Karpas-422 (cell line): ENCODE measurements at places on chromosomes 2 and 18. TPM values are rescaled to one million over a fixed set of nuclear protein-coding genes. Genes with fewer than 3 reads are reported as not detected.
A peak's percentile ranks its signal among the peaks of the same experiment; 100 is the strongest.

The IL1B gene
- total RNA-seq: not detected in 2 replicates

The VWC2L gene
- total RNA-seq: not detected in 2 replicates

The MYOM1 gene
- 0.04 TPM in 1 of 2 replicates, not detected in the other for total RNA-seq

The TSHZ1 gene
- 4.7 and 5.7 TPM in 2 replicates for total RNA-seq

DNA sequence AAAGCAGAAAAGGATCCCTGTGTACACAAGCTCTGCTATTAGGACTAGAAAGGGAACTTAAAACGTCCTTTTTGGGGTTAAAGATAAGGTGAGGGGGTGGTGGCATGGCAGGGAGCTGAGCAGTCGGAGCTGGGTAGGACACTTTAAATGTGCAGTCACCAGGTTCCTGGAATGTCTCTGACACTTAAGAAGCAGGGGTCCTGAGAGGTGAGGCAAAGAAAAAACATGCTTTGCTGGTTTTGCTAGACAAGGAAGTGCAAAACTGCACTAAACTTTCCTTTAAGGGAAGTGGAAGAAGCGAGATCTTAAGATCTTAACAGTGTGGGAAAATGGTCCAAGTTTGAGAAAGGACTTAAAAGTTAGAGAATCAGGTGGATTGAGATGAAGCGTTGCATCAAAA lies 99.5 kb upstream of the MAP3K20 start:
- no peak for DNase-seq

GRCh38 chr2:177693658-177694339 lies 301.2 kb downstream of the AGPS start:
- DNase-seq: no peak

DNA sequence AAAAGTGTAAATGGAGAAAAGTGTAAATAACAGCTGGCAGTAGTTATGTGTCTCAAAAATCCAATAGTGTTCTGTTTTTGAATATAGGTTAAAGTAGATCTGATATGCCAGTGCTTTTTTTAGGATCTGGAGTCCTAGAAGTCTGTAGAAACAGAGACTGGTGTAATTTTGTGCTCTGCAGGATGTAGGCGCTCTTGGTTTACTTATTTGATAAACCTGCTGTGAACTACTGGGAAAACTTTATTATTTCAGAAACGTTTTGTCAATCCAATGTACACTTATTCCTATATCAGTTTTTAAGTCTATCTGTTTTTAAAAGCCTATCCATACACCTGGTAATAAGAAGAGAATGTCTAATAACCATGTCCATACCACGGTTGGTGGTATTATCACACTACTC lies 530.8 kb upstream of the ZNF804A start:
- DNase-seq: peak; percentile 61

- no peak for DNase-seq
These were observed 67.0 kb downstream of the TSHZ1 start for GRCh38 chr18:75277610-75277928.

- no peak for DNase-seq
These were observed 113.3 kb upstream of the CDC42EP3 start for GRCh38 chr2:37784759-37785149.

DNA sequence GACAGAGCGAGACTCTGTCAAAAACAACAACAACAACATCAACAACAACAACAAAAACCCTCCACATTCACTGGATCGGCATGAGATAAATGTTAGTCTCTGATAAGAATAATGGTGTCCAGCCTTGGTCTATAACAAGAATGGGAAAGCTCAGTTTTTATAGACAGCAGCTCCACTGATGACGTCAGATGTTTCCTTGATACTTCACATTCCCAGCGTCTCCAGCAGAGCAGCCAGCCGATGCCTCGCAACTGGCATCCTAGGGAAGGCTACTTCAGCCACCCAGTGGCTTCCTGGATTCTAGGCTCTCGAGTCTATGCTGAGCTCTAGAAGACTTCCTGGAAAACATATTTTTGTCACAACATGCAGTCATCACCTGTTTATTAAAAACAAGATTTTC lies 271.4 kb upstream of the SMIM21 start:
- DNase-seq: no peak

DNA sequence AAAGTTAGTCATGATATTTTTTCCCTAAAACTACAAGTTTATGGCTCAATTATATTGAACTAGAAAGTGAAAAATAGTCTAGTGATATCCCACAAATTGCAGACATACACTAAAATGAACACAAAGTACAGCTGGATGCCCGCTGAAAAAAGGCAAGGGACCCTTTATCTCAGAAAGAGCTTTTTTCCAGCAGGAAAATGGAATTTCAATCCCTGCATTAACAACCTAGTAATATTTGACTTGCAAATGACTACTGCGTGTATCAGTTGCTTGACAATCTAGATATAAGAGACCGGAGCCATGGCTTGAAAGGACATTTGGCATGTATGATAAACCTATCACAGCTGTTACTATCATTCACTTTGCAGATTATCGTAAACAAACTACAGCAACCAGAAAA lies 49.1 kb downstream of the LRPPRC start:
- no peak for DNase-seq

DNA sequence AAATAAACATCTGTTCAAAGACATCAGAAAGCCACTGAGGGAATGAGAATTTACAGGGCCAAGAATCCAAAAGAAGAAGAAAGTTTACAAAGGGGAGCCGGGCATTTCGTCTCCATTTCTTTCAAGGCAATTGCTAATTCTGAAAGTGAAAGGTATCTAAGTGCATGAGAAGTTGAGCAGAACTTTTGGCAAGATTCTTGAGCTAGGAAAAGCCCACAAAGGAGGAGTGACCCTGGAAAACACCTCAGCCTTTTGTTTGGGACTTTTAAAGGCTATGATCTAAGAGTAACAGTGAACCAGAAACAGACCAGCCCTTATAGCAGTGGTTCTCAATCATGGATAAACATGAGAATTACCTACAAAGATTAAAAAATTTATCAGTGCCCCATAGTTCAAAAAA lies 87.4 kb downstream of the MDH1 start:
- DNase-seq: no peak

- DNase-seq: no peak
These were observed 483.6 kb downstream of the EPHA4 start for GRCh38 chr2:221088506-221088905.
